Stimulated activated naive CD8-positive, alpha-beta T cell treated with anti-CD3 and anti-CD28 coated beads, Interleukin-15, Interleukin-2, amounts not matched to agents 100 U/mL and 50 U/mL, for 24 hours (primary cell): ENCODE measurements at places on chromosomes 7 and 10.
A peak's percentile ranks its signal among the peaks of the same experiment; 100 is the strongest.

- no peak for DNase-seq
Observed at GRCh38 chr10:102813734-102814452, 23.3 kb downstream of the CYP17A1 start.

DNA sequence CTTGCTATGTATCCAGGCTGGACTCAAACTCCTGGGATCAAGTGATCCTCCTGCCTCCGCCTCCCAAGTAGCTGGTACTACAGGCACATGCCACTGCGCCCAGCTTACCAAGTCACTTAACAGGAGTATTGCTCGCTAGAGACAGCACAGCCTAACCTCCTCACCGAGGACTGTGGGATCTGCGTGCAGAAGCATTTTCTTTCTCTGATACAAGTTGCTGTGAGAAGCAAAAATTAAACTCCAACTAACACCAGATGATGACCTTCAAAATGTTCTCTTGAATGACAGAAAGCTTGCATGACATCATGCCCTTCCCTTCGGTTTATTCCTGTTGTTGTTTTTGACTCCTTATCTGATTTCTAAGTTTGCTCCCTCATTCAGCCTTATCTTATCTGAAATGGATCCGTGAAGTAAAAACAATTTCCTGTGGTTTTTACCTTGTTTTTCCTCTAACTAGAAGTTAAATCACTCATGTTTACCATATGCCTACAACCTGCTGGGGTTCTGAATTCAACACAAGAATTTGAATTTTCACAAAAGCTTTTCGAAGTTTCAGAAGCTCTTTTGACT is 94.4 kb upstream of the KIF5B start:
- no peak for DNase-seq

DNA sequence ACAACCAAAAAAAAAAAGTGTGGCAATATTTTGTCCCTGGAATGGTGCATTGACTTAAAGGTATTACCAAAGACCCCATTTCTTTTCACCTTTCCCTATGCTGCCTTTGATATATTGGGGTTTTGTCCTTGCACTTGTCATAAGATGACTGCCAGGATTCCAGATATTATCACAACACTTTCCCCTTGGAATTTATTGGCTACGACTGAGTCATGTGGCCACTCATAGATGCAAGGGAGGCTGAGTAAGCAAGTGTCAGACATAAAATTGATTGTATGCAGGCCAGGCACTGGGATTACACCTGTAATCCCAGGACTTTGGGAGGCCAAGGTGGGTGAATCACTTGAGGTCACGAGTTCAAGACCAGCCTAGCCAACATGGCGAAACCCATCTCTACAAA is 83.6 kb downstream of the PPP1R3C start:
- no peak for DNase-seq

GRCh38 chr7:158651968-158652565 is 52.5 kb downstream of the NCAPG2 start:
- DNase-seq, result no peak

GRCh38 chr10:113006656-113007342 is 56.8 kb downstream of the TCF7L2 start:
- no peak for DNase-seq

DNA sequence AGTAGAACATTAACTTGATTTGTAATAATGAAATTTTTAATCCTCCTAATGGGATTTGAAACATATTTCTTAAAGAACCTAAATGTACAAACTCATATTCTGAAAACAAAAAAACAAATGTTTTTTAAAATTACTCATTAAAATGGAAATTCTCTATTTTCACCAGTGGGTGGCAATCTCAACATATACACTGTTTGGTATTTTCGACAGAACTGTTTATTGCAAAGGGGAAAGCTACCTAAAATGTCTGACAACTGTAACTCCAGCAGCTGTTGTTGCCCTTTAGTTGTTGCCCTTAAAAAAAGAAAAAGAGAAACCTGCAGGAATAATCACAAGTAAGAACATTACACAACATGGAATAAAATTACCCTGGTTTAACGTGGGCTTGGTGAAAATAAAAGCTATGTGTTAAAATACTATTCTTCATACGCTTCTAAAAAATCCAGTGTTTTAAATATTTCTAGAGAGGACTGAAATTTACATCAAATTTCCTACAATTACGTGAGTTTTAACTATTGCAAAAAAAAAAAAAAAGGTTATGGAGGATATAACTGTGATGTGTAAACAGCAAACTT is 54.5 kb downstream of the COL1A2 start:
- no peak for DNase-seq

DNA sequence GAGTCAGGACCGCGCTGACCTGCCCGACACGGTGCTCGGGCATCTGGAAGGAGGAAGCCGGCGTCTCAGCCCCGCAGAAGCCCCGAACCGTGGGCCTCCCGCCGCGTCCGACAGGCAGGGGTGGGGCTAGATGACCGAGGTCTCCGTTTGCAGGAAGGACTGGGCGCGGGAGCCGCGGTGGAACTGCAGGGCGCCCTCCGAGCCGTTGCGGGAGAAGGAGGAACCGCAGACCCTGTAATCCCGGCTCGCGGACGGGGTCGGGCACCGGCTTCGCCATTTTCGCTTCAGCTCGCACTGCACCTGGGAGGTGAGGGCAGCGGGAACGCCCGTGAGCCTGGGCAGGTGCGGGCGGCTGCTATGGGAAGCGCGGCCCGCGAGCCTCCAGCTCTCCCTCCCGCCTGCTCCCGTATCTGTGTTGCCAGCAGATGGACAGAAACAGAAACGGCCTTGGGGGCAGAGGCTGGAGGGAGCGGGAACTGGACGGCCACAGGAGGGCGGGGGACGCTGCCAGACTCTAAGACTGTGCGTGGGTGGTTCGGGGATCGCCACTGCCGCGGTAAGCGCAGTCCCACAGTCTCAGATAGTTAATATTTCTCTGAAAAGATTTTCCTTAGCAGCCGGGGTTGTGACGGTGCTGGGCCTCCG is 114.1 kb downstream of the VIPR2 start:
- peak; percentile 28 for DNase-seq
